ENCODE measurements at places on chromosomes 4 and X. TPM values are rescaled to one million over a fixed set of nuclear protein-coding genes. Genes with fewer than 3 reads are reported as not detected.
A peak's percentile ranks its signal among the peaks of the same experiment; 100 is the strongest.

The SYTL5 gene
- total RNA-seq, result 8.4 TPM

The SMIM10 gene
- 1.2 TPM for total RNA-seq

GRCh38 chr4:3037957-3038461 is 36.3 kb downstream of the HTT-AS start:
- DNase-seq, result no peak

DNA sequence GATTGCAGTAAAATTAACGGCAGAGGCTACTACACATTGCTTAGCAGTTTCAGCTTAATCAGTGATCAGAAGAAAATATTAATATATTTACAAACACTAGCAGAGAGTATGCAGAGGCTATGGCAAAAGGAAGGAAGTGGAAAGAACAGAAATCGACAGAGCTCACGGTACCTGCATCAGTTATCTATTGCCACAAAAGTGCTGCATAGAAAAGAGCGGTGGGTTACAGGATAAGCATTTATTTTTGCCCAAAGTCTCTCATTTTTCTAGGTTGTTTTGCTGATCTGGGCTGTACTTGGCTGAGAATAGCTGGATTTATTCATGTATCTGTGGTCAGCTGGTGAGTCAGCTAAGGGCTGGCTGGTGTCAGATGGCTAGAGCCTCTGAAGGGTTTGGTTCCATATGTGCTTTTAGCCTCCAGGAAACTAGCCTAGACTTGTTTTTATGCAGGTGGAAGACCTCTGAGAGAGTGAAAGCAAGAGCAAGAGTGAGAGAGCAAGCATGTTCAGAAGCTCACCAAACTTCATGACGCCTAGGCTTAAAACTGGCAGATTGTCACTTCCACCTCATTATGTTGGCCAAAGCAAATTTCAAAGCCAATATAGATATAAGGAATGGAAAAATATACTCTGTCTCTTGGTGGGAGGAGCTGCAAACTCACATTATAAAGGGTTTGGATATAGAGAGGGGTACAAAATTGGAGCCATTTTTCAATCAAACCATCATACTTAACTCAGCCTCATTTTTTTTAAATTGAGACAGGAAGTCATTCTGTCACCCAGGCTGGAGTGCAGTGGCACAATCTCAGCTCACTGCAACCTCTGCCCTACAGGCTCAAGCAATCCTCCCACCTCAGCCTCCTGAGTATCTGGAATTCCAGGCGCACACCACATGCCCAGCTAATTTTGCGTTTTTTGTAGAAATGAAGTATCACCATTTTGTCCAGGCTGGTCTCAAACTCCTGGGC is 153.2 kb upstream of the RPL34 start:
- DNase-seq, result peak; percentile 94

- peak; percentile 16 for DNase-seq
These were observed 389.2 kb upstream of the TENM3 start for GRCh38 chr4:181853881-181854511.

The CENPVL1 gene
- 0.25 TPM for total RNA-seq

The RASL11B gene
- total RNA-seq, result 5.1 TPM

The ADGRL3 gene
- 29.6 TPM for total RNA-seq

The RIPPLY1 gene
- not detected for total RNA-seq

DNA sequence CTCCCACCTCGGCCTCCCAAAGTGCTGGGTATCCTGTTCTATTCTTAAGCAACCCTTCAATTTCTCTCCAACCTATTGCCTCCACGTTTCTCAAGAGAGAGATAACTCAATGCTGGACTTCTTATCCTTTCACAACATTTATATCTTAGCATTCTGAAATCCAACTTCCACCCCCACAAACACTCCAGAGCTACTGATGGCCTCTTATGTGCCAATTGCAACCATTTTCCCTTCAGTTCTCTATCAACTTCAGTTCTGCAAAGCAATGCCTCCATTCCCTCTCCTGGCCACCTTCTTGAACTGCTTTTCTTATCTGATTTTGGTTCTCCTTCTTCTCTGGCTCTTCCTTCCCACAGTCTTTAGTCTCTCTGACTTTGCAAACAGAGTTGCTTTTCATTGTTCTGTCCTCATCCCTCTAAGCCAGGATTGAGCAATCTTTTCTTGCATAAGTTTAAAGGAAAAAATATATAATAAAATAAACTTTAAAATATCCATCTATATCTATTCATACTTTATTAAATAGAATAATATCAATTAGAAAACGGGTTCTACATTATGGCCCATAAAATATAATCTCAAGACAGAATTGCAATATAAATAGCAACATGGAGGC is 3.6 kb upstream of the STBD1 start:
- DNase-seq, result no peak

All from astrocyte (in vitro differentiated cells and primary cell).